ENCODE measurements at places on chromosomes 7 and 10. TPM values are rescaled to one million over a fixed set of nuclear protein-coding genes. Genes with fewer than 3 reads are reported as not detected.

GRCh38 chr7:22842383-22842941 lies 19.8 kb upstream of the TOMM7 start:
- no peak for DNase-seq

DNA sequence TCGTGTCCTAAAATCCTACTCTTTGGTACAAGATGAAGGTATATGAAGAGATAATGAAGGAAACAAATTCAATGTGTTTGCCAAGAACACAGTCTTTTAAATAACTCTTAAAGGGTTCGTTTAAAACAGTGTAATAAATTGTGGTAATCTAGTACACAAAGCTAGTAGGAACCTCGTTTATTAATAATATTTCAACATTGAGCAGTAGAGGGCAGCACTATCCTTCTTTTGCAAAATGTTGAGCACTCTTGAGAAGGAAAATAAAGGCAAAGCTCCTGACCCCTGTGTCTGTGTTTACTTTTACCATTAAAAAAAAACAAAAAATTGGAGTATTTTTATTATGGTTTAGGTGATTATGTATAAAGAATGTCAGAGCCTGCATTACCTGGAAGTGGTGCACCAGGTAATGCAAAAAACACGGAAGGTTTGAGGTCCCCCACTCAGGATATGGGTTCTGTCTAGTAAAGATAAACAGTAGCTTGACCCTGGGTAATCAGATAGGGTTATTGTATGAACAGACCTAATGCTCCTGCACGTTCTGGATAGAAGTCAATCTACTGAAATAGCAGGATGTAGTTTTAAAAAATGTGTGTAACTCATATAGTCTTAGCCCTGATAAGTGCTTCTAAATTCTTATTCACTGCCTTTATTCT lies 5.7 kb upstream of the GOT1 start:
- peak; percentile 66 for DNase-seq

DNA sequence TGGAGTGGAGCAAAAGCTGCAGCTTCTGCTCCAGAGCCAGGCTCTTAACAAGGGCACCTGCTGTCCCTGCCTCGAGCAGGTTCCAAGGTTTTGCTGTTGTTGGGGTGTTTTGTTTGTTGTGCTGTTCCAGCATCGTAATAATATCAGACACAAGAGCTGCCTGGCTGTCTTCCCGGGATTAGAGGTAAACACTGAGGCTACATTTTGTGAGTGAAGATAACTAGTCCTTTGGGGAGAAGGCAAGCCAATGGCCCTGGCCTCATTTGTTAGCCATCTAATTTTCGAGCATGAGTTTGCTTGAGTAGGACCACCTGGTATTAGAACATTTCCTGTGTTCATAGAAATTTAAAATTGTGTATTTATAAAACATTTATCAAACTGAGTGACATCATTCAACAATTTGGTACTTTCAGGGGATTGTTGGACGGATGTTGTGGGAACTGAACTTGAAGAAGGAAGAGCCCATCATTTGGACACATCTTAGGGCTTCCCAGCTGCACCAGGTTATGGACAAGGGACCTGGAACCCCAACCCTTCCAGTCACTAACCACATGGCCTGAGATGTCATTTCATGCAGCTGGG lies 555.0 kb downstream of the TNS3 start:
- DNase-seq: no peak

GRCh38 chr7:66902844-66903180 lies 18.2 kb upstream of the TMEM248 start:
- DNase-seq: no peak

- DNase-seq: no peak
Observed at GRCh38 chr7:141231018-141231792, 157.3 kb downstream of the TMEM178B start.

- DNase-seq: no peak
Observed at GRCh38 chr10:30742471-30742870, 112.9 kb upstream of the LYZL2 start.

Gene BAMBI
- 0.22 TPM for total RNA-seq

Data from B cell (primary cell).